ENCODE measurements at places on chromosomes 4 and X.

- no peak for DNase-seq
Observed at GRCh38 chr4:188779581-188779980, 640.3 kb downstream of the TRIML1 start.

DNA sequence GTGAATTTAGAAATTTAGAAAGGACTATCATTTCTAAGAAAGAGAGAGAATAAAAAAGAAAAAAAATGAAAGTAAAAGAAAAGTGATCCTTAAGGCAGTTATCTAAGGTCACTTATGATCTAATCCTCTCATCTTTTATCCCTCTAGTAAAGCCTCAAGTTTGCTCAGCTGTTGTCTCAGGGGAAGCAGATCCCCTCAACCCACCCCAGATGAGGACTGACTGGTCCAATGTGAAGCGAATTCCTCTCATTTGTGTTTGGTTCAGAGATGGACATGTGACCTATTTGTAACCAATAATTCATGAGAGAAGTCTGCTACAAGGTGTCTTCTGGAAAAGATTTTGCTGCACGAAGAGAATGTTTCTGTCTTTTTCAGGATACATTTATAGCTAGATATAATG lies 1591.3 kb downstream of the ADGRL3 start:
- no peak for DNase-seq

DNA sequence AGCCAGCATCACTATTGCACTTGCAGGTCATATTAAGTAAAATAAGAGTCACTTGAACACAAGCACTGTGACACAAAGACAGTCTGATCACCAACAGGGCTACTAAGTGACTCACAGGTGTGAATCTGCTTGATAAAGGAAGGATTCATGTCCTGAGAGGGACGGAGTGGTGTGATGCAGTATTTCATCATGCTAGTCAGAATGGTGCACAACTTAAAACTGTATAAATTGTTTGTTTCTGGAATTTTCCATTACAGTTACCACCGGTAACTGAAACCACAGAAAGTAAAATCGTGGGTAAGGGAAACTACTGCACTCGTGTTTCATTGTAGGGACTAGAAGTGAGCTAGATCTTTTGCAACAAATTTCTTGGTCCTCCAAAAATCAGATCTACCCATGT lies 109.7 kb downstream of the ELOVL6 start:
- DNase-seq, result no peak

GRCh38 chr4:182880387-182881356 lies 36.5 kb downstream of the DCTD start:
- peak; percentile 74 for DNase-seq

DNA sequence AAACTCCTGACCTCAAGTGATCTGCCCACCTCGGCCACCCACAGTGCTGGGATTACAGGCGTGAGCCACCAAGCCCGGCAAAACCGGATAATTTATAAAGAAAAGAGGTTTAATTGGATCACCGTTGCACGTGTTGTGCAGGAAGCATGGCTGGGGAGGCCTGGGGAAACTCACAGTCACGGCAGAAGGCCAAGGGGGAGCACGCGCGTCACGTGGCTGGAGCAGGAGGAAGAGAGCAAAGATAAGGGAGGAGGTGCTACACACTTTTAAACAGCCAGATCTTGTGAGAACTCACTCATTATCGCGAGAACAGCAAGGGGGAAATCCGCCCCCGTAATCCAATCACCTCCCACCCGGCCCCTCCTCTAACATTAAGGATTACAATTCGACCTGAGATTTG lies 177.9 kb upstream of the TENM3 start:
- DNase-seq, result no peak

- DNase-seq, result no peak
Observed at GRCh38 chr4:6183740-6184139, 16.6 kb downstream of the JAKMIP1 start.

- peak; percentile 34 for DNase-seq
Observed at GRCh38 chr4:3871881-3872833, 106.0 kb downstream of the ADRA2C start.

DNA sequence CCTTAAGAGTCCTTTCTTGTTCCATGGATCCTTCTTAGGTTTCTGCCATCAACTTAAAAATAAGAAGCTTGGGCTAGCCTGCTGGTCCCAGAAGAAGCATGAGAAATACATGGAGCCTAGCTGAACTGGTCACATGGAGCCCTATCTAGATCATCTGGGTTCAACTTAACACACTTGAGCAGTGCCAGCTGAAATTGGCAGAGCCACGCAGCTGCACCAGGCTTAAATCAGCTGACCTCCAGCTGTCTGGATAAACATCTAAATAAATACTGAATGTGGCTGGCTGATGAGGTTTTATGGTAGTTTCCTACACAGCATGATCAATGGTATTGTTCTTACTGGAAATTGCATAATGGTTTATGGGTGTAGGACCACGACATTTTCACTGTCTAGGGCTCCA lies 598.4 kb upstream of the FAM241A start:
- no peak for DNase-seq

- DNase-seq, result no peak
Observed at GRCh38 chrX:104295636-104296035, 40.9 kb upstream of the ESX1 start.

DNA sequence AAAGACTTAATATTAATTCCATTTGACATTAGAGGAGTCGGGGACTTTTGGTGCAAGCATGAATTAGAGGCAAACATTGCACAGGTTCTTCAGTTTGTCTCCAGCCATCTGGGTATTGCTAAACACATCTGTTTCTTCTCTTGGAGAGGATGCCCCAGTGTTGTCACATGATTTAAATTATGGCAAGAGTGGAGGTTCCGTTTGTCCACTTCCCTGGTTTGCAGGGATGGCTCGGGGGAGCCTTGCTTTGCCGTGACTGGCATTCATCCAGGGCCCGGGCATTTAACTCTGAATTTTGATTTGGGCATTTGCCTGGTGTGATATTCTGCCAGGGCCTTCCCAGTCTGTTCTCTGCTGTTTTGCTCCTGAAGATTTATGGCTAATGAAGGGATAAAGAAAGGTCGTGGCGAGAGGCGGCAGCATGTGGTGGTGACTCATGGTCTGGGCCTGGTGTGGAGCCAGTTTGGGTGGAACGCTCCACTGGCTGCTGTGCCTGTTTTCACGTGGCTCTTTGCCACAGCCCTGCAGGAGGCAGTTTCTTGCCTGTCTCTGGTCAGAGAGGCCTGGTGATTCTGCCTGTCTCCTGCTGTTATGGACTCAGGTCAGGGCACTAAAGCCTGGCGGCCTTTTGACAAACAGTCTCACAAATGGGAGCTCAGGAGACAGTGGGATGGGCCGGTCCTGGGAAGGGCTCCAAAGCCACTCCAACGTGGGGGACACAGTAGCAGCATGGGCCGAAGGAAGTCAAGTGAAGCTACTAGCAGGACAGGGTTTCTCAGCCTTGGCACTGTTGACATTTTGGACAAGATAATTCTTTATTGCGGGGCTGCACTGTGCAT lies 99.4 kb upstream of the PGRMC2 start:
- DNase-seq, result peak; percentile 93

DNA sequence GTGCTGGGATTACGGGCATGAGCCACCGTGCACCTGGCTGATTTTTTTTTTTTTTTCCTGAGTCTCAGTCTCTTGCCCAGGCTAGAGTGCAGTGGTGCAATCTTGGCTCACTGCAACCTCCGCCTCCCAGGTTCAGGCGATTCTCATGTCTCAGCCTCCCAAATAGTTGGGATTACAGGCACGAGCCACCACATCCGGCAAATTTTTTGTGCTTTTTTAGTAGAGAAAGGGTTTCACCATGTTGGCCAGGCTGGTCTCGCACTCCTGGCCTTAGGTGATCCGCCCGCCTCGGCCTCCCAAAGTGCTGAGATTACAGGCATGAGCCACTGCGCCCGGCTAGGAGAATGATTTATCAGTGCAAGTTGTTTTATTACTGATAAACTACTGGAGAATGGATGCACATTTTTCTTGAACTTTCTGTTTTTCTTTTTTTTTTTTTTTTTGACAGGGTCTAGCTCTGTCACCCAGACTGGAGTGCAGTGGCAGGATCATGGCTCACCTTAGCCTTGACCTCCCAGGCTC lies 39.7 kb upstream of the DHRSX start:
- no peak for DNase-seq

DNA sequence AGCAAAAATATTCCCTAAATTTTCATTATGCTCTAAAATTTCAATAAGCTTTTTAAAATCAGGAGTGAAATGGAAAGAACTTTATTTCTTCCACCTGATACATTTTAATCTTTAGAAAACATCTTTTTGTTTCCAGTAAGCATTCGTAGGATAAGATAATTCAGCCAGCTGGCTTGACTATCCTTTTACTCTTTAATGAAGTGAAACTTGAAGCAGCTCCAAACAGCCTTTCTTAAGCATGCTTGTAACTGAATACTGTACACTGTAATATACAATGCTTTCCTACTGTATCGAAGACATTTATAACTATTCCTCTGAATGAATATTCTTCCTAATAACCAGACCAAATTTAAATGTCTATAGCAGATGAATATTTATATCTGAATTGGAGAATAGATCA lies 98.8 kb downstream of the KLHL4 start:
- no peak for DNase-seq

GRCh38 chr4:153622093-153622492 lies 62.0 kb upstream of the TLR2 start:
- DNase-seq, result no peak

GRCh38 chr4:93828332-93828994 lies at the start of gene ATOH1:
Gene ATOH1 (plus strand): TSS chr4:93828753. CDS start chr4:93828927, 174 bp downstream.
- DNase-seq, result no peak

DNA sequence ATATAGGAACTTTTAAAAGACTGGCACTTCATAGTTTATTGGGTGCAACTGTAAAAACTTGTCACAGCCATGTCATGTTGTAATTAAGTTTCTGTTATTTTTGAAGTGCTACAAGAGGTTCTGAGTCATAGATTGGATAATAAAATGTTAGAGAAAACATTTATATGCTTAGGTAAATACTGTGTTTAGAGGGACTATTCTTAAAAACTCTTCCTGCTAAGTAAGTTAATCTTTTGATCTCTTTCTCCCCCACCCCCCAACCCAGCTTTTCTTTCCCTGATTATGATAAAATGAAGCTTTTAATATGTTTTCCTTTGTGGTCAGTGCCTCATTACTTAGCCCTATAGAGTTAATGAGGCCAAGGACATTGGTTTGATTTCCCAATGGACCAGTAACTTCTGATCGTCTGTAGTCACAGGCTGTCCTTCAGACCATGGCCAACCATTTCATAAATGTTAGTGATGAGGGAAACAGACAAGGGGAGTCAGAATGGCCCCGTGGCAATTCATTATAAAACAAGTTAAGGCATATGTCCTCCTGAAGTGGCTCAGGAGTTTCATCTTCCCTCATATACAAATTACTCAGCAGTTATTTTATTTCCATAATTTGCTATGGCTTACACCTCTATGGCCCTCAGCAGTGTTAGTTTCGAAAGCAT lies 3.9 kb upstream of the PDLIM5 start:
- no peak for DNase-seq

DNA sequence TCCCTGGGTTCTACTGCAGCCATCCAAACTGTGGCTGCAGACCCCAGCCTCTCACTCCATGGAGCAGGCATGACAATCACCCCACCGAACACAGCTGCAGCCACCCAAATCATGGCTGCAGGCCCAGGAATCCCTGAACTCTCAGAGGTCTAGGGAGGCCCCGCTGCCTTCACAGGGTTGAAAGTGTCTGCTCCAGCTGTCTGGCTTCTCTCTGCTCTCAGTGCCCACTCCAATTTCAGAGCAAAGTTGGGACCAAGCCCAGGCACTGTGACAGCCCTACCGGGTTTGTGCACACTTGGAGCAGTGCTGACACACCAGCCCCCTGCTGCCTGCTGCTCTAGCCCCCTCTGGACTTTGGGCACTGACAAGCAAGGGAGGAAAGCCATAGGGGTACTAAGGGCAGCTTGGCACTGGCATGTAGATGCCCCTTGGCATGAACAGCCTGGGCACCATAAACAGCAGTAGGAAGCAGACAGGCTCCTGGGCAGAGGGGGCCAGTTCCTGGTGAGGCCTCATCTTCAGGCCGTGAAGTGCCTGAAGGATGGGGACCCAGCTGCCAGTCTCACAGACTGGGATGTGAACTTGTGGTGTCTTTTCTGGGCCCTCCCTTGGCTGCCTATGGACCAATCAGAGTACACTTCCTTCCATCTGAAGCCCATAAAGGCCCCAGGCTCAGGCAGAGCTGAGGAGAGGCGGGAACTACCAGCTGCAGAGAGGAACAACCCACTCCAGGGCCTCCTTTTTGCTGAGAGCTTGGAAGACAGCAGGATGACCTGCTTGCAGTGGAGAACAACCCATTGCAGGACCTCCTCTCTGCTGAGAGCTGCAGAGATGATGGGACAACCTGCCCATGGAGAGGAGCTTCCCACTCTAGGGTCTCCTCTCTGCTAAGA lies 68.8 kb downstream of the TECRL start:
- peak; percentile 72 for DNase-seq

GRCh38 chr4:143406523-143406922 lies 69.8 kb downstream of the GAB1 start:
- peak; percentile 58 for DNase-seq

DNA sequence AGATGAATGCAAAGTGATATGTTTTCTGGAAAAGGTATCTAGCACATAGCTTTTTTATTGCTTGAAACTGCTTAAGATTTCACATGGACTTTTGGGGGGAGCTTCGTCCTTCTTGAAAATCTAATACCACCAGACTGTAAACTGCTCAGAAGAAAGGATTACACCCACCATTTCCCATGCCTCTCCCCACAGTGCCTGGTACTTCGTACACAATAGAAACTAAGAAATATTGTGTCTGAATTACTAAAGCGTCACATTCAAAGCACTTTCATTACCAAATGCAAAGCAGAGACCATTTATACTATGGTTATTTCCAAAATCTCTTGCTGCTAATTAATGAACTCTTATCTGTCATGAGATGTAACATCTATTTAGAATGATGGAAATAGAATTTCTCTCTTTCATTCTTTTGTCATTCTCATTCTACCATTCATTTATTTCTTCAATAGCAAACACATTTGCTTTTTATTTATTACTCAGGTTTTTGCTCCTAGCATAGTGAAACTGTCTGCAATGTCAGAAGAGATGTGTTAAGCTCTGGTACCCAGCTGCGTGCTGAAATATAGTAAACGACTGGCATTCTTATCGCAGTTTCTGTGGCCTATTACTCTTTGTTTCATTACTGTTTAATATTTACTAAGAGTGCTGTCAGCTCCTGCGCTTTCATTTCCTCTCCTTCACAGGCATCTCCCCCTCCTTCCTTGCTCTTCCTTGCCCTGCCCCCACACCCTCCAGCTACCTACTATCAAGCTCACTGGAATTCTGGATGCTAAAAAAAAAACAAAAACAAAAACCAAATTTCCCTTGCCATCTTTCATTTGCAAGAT lies 51.4 kb upstream of the RAPGEF2 start:
- no peak for DNase-seq

DNA sequence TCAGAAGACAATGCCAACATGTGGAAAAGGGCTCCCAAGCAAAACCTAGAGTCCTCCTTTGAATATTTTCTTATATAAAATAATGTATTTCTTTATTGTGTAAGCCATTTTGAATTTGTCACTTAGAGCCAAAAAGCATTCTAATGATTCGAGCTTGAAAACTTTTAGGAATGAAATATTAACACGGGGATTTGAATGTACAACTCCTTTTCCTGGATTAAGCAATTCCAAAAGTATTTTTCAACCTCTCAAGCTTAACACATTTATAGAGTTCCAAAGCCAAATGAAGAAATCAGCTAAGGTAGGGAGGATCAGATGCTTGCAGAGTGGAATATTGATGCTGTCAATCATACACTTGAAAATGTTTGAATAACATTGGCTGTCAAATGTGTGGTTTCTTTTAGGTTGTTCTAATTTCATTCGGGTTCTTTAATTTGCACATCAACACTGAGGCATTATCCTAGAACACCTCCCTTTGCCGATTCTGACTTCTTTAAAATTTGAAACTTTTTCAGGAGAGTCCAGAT lies 67.2 kb upstream of the ETNPPL start:
- DNase-seq, result no peak

Data from heart left ventricle (tissue), 16 donors.